ENCODE measurements at places on chromosomes 5 and 9.
A peak's percentile ranks its signal among the peaks of the same experiment; 100 is the strongest.

DNA sequence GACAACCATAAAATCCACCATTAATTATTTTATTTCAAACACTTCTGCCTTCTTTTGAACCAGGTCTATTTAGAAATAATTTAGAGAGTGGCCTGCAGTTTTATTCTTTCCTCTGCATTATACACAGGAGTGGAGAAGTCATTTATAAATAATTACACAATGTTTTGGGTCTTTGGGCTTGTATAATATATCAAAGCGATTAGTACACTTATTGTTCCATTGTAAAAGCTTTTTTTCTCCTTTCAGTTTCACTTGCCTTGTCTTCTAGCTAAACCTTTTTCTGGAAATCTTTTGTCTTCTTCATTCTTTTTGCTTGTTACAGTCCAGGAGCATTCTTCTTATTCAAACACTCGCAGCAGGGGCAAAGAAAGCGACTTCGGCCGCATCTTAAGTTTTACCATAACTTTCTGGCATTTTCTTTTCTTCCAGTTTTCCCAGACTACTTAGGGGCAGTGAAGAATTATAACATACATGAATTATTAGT, 7.3 kb upstream of the NEUROG1 start:
- no peak for DNase-seq

DNA sequence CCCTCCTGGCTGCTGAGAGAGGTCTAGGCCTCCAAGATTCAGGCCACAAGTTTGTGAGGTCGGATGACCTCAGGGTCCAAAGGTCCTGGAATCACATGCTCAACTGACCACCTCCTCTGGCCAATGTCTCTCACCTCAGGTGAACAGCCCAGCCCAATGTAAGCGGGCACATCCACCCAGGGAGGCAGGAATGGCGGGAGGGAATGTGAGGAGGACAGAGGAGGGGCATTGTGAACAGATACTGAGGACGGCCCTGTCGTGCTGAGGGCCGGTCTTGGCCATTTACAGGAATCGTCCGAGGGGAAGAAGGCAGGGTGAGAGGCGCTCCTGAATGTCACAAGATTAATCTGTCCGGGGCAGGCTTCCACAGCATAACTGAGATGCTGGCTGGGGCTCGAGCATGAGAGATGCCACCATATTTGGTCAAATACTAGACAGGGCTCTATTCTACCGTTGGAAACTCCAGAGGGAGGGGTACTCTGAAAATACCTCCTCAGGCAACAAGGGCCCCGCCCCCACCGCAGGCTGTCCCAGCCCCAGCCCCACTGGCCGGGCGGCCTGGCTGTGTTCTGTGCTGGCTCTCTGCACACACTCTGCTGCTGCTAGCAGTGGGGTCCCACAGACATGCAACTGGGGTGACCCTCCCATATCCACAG, 1.5 kb upstream of the IL17B start:
- DNase-seq: no peak

GRCh38 chr9:94951324-94952135, 225.0 kb downstream of the AOPEP start:
- DNase-seq: no peak

DNA sequence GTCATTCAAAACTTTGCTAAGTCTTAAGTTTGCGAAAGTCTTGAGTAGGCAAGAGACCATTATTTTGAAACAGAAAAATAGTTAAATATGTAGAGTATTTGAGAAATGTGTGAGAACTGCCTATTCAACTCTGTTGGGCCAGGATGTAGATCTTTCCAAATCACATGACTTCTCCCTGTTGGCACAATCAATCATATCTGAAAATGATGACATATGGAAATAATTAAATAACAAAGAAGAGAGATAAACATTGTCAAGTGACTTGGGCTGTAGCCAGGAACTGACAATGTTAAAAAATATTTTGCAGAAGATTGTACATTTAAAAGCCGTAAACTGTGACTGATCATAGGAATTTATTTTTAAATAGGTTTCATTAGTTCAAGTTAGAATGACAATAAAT, 104.6 kb upstream of the IL6ST start:
- no peak for DNase-seq

- DNase-seq: peak; percentile 23
Observed at GRCh38 chr9:137763271-137763955, 114.2 kb upstream of the CACNA1B start.

DNA sequence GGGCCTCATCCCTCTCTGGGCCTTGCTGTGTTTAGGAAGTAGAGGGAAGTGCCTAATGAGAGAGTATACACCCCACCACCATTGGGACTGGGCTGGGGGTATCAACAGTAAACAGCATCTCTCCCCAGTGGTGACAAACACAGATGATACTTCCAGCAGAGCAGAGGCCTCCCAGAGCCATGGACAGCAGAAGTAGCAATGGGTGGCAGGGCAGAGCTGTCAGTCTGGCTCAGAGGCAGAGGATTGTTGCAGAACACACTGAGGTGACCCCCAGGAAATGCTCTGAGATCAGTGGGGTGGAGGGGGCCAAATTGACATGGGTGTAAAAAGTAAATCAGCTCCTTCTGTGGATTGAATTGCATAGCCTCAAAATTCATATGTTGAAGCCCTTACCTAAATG, 12.1 kb upstream of the P4HA2 start:
- DNase-seq: no peak

- DNase-seq: peak; percentile 68
Observed at GRCh38 chr9:128635266-128636023, 21.2 kb downstream of the DYNC2I2 start.

GRCh38 chr5:83107692-83108420, 30.5 kb downstream of the XRCC4 start:
- DNase-seq: no peak

- no peak for DNase-seq
Observed at GRCh38 chr5:89994266-89994665, 415.3 kb downstream of the CETN3 start.

- no peak for DNase-seq
Observed at GRCh38 chr9:10230512-10230911, 382.3 kb downstream of the PTPRD start.

GRCh38 chr9:108519437-108519836, 336.3 kb downstream of the ACTL7B start:
- no peak for DNase-seq

GRCh38 chr5:144941004-144941403, 770.3 kb downstream of the KCTD16 start:
- no peak for DNase-seq

DNA sequence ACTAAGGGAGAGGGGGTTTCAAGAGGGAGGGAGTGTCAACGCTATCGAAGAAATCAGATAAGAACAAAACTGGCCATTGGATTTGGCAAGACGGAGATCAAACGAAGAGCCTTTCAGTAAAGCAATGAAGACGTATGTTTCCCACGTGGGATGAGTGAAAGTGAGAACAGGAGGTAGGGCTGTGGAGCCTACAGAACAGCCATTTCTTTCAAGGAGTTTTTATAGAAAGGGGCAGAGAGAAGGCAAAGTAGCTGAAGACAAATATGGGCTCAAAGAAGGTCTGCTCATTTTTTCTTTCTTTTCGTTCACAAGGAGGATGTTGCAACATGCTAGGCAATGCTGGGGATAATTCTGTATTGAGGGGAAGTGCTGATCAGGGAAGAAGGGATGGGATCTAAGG, 98.3 kb downstream of the SUSD1 start:
- no peak for DNase-seq

- DNase-seq: no peak
Observed at GRCh38 chr5:76365561-76365960, 37.5 kb upstream of the IQGAP2 start.

DNA sequence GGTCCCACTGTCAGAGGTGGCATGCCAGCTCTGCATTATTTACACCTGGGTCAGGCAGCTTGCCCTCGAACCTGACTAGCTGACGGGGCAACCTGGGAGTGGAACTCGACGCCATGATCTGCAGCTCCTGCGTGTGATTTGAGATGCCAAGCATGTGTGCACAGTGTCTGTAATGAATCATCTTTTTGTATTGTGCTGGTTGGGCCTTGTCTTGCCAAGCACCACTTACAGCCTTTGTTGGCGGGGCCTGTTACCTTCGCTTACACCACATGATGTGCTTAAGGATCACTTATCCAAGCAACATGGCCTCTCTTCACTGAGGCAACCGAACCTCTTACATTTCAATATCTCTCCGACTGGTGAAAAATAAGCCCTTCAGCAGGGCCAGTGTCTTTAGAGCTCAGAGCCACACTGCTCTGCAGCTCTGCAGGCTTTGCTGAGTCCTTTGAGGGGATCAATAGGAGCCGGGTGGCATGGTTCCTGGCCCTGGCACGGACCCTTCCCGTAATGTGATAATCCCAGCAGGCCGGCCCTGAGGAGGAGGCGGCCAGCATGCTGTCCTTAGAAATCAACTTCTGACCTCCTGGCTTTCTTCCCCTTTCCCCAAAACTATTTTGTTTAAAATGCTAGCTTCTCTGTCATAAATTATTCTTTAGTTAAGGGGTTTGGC, 297.7 kb upstream of the CD180 start:
- no peak for DNase-seq

GRCh38 chr5:2105141-2105540, 222.4 kb upstream of the IRX4 start:
- DNase-seq: no peak

DNA sequence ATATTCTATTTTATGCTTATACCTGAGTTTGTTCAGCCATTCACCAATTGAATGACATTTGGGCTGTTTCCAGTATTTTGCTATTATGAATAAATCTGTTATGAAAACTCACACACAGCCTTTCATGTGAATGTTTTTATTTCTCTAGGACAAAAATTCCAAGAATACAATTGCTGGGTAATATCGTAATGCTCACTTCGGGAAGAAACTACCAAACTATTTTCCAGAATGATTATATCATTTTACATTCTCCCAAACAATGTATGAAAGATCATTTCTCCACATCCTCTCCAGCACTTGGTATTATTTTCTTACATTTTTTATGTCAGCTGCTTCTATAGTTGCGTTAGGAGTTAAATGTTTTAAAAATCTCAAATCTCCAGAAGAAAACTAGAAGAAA, 58.3 kb upstream of the LHFPL2 start:
- DNase-seq: no peak

DNA sequence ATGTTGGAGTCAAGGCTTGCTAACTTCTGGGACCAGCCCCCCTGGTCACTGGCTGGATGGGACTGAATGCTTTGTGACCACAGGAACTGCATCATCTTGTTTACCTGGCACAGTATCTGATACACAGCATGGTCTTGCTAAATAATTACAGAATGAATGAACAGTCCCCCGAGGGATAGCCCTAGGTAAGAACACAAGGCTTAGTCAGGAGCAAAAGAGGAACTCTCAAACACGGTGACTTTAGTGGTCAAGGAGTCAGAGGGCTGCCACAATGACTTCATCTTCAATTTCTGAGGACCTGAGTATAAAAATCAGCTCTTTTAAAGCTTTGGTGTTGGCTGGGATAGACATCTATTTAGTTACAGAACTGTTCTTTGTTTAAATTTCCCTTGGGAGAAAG, 15.1 kb upstream of the CXCL14 start:
- no peak for DNase-seq

- no peak for DNase-seq
Observed at GRCh38 chr9:100394816-100395215, 32.1 kb upstream of the MSANTD3 start.

DNA sequence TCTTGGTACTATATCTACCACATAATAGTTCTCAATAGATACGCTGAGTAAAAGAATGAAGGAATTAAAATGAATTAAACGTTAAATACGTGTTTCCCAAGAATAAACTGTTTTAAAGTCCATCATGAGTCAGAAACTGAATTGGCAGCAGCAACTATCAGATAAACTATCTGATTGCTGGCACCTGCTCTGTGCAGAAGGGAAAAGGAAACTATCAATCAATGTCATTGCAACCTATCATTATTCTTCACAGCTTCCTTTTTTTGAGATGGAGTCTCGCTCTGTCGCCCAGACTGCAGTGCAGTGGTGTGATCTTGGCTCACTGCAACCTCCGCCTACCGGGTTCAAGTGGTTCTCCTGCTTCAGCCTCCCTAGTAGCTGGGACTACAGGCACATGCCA, 8.8 kb upstream of the WDR36 start:
- DNase-seq: no peak

DNA sequence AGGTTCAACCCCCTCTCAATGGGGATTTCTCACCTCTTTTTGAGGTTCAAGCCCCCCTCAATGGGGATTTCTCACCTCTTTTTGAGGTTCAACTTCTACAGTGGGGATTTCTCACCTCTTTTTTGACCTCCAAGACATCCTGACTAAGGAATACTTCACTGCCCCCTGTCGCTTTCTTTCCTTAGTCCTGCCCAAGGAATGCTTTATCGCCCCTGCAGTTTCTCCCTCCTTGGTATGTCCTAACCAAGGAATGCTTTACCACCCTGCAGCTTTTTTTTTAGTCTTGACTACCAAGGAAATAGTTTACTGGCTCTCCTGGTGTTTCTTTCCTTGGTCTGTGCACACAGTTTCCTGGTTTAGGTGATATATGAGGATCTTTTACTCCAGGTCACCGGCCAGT, 9.6 kb upstream of the IRGM start:
- no peak for DNase-seq

DNA sequence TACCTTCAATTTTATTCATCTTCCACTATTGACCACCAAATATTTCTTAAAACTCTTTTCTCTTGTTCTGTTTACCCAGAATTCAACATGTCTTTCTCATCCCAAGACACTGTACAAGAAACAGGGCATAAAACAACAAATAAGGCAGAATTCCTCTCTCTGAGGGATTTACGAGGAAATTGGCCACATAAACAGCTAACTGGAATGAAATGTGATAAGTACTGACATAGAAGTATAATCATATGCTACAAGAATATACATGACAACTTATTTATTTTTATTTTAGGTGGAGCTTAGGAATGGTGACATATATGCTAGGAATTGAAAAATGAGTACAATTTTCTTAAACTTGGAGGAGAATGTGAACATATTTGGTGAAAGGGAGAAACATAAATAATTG, 48.8 kb upstream of the FBN2 start:
- no peak for DNase-seq

DNA sequence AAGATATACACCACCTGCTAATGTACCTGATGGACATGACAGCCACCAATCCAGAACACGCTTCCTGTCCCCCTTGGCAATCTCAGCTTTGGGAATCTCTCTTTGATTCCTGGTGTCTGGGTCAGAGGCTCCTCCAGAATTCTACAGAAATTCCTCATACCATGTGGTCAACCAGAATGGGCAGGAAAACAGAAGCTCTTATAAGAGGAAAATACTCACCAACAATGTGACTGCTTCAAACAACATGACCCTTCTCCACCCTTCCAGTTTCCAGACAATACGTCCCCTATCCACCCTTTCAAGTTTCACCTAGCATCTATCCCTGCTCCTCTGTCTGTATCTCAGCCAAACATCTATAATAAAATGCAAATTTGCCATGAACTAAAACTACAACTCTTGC, 247.2 kb downstream of the DENND1A start:
- no peak for DNase-seq

DNA sequence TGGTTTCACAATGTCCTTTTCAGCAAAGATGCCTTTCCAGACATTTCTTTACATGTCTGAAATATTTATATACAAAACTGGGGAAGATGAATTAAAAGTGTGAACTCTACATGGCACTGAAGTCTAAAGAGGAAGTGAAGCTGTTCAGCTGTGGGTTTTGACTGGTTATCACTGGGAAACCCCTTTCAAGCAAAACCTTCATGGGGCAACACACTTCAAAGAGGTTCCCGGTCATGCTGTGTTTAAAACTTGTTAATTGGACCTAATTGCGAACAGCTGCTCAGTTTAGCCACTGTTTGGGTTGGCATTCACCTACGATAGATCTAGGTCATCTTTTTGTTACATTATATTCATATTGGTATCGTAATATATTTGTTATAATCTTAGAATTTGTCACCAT, 20.0 kb upstream of the GDNF start:
- no peak for DNase-seq

Measured in NCI-H1105 treated with DMSO at 0.1 percent for 48 hours (cell line).